NCI-H1930 (cell line): ENCODE measurements at places on chromosomes 12 and 14.

GRCh38 chr12:111129149-111129767, 208.9 kb upstream of the MYL2 start:
- no peak for DNase-seq

GRCh38 chr12:114995891-114996290, 311.9 kb upstream of the TBX3 start:
- DNase-seq: no peak

- no peak for DNase-seq
Observed at GRCh38 chr12:106690569-106691305, 83.7 kb upstream of the RIC8B start.

DNA sequence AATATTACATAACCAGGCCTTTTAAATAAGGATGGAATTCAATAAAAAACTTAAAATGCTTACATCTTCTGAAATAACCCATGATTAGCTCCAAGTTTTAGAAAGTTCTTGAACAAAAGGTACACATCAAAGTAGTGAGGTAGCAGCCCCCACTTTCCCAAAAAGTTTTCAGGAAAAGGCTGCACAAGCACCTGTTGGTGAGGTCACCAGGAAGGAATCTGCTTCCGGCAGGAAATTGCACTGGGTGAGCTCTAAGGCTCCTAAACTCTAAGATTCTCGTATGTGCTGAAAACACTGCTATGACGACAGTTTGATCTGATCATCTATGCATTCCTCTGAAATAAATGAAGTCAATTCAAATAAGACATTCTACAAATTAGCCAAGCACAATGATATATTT, 34.3 kb upstream of the TTC7B start:
- no peak for DNase-seq

GRCh38 chr12:96242597-96242996, 48.4 kb downstream of the ELK3 start:
- no peak for DNase-seq

- DNase-seq: no peak
Observed at GRCh38 chr14:75222208-75222701, 45.8 kb upstream of the TMED10 start.

DNA sequence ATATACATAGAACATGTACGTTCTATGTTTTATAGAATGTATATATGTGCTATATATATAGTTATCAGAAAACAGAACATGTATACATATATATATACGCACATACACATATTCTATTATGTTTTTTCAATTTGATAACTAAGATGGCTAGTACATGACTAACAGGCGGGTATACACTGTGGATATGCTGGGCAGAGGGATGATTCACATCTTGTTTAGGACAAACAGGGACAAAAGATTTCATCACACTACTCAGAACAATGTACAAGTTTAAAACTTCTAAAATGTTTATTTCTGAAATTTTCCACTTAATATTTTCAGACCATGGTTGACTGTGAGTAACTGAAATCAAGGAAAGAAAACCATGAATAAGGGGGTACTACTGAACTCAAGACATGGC, 17.4 kb downstream of the TIMELESS start:
- no peak for DNase-seq

- no peak for DNase-seq
Observed at GRCh38 chr12:112450725-112451124, 32.0 kb downstream of the PTPN11 start.

DNA sequence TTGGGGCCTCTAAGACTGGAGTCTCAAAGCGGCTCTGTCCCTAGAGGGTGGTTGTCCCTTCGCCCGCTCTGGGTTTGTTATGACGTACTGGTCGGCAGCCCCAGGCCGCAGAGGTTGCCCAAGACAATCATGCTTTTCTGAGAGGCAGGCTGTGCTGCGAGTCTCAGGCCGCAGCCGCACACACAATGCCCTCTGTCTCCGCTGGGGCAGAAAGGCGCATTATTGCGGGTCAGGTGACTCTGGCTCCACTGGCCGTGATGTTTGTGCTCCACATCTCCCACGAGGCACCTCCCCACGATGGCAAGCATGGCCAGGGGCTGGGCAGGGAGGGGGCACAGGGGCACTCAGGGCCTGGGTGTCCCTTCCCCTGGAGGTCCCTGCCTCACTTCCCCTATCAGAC, 21.0 kb upstream of the PLEKHG3 start:
- DNase-seq: no peak

GRCh38 chr12:100796621-100797020, 2.0 kb downstream of the ANO4 start:
- DNase-seq: no peak

- DNase-seq: no peak
Observed at GRCh38 chr12:113422030-113422885, at the start of gene SDSL. Gene SDSL (plus strand): TSS chr12:113422380. CDS start chr12:113427983, 5,603 bp downstream.

DNA sequence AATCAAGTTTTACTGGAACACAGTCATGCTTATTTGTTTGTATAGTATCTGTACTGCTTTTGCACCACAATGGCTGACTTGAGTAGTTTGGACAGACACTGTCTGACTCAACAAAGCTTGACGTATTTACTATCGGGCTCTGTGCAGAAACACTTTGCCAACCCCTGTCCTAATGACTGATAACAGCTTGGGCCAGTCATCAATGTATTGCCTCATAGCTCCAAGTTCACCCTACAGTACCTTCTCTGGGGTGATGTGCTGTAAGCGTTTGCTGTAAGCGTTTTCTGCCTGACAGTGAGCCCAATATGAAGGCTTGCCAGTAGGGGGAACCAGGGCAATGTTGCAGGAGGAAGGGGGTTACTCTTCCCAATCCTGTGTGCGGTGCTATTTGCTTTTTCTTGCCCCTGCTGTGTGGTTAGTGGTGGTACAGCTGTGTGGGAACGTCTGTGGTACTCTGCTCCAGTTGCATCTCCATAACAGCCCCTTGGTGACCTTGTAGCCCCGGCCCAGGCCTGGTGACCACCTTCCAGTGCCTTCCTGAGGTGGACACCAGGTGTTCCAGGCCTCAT, 5.4 kb upstream of the CCDC177 start:
- peak; percentile 65 for DNase-seq

GRCh38 chr14:105193916-105194782, 13.0 kb upstream of the NUDT14 start:
- DNase-seq: no peak

- no peak for DNase-seq
Observed at GRCh38 chr14:88599761-88600439, 37.1 kb downstream of the ZC3H14 start.

- DNase-seq: no peak
Observed at GRCh38 chr14:52352061-52352491, 38.0 kb downstream of the PTGER2 start.

- no peak for DNase-seq
Observed at GRCh38 chr12:49533331-49533730, 5.5 kb upstream of the KCNH3 start.

- no peak for DNase-seq
Observed at GRCh38 chr12:50999093-50999492, 27.1 kb downstream of the SLC11A2 start.

DNA sequence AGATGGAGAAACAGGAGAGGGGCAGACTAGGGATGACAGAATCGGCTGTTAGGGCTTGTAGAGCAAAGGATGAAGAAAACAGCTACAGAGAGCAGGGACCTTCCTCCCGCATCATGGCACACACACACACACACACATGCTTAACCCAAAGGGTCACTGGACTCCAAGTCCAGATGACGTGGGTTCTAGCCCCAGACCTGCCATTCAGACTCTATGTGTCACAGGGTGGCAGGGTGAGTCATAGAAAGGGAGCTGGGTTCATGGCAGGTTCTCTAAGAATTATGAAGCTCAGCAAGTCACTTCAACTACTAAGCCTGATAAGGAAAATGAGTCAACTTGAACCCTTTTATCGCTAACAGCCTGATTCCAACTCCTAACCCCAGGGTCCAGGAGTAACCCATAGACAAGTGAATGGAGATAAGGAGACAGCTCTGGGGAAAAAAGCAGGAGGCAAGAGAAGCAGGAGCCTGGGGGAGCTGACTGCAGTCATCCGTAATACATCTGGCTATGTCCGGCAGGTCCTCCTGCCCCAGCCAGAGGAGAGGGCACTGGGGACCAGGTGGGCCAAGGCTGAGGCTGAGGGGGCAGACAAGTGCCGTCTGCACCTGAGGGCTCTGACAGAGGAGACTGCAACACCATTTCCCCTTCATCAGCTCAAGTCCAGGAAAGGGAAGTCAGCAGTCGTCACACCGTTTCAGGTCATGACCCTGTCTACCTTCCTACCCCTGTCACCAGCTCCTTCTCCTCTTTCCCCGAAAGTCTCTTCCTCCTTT, 3.6 kb upstream of the TNFRSF1A start:
- no peak for DNase-seq

DNA sequence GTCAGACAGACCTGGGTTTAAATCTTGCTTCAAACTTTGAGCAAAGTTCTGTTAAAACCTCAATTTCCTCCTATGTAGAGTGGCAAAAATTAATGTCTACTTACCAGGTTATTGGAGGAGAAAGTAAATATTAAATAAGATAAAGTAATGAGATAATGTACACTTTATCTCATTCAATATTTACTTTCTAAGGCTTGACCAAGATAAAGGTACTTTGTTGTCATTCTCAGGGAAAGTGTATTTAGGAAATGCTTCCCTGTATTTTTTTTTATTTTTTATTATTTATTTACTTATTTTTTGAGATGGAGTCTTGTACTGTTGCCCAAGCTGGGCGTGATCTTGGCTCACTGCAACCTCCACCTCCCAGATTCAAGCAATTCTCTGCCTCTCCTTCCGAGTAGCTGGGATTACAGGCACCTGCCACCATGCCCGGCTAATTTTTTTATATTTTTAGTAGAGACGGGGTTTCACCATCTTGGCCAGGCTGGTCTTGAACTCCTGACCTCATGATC, 4.7 kb downstream of the FAM161B start:
- no peak for DNase-seq

DNA sequence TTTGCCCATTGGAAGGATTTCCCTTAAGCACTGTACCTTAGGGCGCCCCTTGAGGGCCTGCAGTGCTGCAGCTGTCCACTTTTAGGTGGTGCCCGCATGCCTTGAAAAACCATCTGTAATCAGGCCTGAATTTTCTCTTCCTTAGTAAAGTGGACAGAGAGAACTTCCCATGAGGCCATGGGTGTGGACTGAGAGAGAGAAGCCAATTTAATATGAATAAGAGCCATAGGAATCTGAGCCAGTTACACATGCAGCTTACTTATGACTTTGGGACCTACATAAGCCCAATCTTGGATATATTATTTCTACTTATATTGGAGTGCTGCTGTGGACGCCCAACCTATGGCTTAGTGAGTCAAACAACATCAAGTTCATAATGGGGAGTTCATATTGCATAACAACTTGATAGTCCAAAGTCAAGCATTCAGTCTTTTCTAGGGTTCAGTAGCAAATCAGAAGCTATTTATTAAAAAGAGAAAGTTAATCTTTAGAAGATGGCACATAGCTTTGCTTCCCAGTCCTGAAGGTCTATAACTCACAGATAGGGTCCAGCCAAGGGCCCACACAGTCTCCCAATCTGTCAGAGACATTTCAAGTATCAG, 11.1 kb upstream of the ETV6 start:
- no peak for DNase-seq

- DNase-seq: no peak
Observed at GRCh38 chr14:46571970-46572369, 79.6 kb downstream of the RPL10L start.

DNA sequence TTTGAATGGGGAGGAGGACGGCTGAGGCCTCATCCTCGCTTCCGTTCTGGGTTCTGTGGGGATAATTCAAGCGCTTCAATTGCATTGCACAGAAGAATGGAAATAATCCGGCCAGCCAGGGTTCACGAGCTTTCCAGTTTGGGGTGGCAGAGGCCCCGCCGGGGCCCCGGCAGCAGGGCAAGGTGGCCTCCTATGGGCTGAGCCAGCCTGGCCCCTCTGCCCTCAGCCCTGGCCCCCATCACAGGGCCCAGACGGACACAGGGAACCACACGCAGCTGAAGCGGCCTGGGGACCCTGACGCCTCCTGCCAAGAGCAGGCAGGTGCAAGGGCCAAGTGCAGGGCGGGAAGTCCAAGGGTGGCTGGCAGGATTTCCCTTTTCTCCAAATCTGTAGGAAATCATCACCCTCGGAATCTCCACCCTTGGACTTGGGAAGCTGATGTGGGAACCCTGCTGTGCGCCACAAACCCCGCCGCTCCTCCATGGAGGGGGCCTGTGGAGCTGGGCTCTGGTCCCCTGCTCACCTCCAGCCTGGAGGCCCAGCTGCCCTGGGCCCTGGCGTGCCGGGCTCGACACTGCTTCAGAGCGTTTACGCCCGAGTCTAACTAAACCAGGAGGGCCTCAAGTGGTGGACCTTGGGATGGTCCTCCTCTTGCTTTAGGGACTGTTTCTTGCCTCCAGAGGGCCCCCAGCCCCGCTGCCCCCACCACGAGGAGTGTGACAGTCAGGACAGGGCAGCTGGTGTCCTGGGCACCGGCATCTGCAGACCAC, 78.4 kb downstream of the MOK start:
- no peak for DNase-seq

DNA sequence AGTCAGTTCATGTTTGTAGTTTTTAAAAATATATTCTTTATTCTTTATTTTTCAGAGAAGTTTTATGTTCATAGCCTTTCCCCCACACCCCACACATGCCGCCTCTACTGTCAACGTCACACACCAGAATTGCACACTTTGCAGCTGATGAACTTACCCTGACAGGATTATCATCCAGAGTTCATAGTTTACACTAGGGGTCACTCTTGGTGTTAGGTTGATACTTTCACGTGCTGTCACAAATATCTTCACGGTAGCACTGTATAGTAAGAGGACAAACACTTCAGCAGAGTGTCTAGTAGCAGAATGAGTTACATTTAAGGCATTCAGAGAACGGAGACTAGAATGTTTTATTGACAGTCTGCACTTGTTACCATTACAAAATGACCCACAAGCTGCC, 5.1 kb downstream of the DPPA3 start:
- no peak for DNase-seq

DNA sequence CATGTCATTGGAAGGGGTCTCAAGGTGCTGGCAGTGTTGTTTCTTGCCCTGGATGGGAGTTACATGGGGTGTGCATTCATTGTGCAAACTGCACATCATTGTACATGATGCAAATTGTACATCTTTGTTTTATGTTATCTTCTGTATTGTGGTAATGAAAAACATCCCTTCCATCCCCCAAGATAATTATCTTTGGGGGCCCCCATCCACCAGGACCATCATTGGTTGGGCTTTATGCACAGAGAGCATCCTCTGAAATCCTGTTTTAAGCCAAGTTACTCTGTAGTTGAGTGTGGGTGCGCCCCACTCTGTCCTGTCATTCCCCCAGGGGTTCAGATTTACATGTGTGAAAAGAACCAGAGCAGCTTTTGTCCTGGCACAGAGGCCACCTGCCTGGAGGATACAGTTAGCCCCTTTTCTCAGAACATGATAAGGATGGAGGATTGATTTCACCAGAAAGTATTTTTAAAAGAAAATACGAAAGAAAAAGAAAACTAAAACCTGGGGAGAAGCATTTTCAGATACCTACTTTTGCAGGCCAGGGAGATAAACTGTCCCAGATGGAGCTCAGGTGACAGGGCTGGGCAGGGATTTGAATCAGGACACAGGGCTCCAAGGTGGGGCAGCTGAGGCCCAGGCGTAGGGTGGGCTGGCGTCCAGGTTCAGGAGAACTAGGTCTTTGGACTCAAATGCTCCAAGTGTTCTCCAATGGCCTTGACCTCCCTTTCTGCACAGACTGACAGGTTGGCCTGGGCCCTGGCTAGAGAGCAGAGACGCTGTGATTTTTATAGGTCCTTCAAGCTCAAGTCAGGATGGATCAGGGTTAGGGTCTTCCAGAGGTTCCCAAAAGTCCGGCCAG, 17.2 kb downstream of the WSCD2 start:
- DNase-seq: no peak

GRCh38 chr12:129550353-129550752, 353.5 kb downstream of the TMEM132D start:
- DNase-seq: peak; percentile 83
